ENCODE measurements at places on chromosomes 6 and 20.

DNA sequence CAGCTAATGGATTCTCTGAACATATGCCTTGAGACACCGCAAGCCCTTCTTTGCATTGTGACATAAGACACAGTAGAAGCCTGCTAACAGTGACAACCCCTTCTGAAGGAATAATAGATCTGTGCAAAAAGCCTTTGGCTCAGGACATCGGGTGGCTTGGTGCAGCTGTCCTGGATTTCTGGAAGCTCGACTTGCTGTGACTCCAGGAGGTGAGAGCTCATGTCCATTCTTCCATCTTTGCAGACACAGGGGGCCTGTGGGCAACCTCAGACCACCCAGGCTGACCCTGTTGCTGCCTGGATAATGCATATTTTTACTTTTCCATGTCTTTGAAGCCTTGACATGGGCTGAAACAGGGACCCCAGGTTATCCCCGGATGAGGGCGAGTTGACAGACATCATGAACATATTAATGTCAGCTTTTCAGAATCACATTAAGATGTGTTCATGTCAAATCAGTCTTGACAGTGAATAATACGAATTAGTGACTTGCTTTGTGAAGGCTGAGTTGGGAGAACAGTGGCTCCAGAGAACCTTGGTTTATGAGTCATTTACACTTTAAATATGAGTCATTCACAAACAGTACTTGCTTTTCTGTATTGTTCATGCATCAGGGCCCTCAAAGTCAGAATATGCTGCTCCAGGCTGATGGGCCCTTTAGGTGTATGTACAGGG lies 66.8 kb upstream of the IYD start:
- no peak for DNase-seq

DNA sequence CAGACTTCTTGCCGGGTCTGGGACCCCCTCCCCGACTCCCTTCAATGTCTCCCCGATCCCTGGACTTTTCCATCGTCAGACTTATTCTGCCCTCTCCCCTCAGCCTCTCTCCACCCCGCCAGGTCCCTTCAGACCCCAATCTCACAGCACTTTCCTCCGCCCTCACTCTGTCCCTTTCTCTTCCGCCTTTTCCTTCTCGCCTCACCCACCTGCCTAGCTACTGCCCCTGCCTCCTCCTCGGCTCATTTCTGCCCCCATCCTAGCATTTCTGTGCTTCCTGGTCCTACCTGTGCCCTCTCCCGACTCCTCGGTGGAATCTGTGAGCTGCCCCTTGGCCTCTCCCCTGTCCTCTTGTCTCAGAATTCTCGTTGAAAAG lies 616 bp downstream of the CHMP4B start:
- DNase-seq = no peak

- no peak for DNase-seq
Observed at GRCh38 chr6:155985660-155986138, 530.1 kb upstream of the NOX3 start.

GRCh38 chr6:31558631-31559500 lies 11.5 kb downstream of the NFKBIL1 start:
- DNase-seq = peak; percentile 21

GRCh38 chr20:13231031-13231752 lies 10.1 kb downstream of the ISM1 start:
- no peak for DNase-seq

- no peak for DNase-seq
Observed at GRCh38 chr6:132675002-132675401, 16.0 kb upstream of the TAAR1 start.

DNA sequence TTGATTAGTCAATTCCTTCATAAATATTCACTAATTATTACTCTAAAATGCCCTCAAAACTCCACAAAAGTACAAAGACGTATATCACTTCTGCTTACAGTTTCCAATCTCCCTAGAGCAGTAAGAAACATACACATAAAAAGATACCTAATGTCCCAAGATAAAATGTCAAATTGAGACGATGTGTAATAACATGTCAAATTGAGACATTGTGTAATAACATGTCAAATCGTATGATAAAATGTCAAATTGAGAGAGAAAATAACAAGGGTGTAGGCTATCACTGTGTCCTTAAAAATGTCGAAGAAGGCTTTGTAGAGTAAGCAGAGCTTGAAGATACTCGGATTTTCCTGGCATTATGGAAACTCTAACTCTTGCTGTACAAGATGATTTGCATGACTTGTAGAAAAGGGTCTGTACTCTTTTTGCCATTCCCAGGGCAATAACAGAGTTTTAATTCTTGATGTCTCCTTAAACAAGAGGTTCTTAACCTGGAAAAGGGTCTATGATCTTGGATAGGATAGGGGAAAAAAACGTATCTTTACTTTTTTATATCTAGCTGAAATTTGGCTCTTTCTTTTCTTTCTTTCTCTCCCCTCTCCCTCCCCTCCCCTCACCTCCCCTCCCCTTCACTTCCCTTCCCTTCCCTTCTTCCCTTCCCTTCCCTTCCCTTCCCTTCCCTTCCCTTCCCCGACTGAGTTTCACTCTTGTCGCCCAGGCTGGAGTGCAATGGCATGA lies 67.7 kb upstream of the ADGRG6 start:
- no peak for DNase-seq

DNA sequence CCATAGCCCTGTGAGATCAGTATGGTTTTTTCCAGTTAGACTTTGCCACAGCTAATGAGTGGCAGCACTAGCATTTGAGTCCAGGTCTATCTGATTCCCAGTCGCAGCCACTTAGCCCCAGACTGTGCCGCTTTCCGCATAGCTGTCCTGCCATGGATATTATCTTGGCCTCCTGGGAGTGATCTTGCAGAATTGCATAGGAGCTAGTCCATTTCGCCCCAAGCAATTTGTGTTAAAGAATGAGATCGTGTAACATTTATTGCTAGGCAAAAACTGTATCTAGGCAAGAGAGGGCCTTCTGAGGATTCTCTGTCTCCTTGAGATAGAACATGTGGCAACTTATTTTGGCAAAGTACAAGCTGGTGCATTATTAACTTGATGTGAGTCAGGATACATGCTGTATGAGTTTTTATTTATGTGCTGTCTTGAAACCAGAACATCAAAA lies 74.2 kb downstream of the EZR start:
- DNase-seq = no peak

GRCh38 chr20:4027590-4028265 lies 12.4 kb upstream of the RNF24 start:
- DNase-seq = no peak

DNA sequence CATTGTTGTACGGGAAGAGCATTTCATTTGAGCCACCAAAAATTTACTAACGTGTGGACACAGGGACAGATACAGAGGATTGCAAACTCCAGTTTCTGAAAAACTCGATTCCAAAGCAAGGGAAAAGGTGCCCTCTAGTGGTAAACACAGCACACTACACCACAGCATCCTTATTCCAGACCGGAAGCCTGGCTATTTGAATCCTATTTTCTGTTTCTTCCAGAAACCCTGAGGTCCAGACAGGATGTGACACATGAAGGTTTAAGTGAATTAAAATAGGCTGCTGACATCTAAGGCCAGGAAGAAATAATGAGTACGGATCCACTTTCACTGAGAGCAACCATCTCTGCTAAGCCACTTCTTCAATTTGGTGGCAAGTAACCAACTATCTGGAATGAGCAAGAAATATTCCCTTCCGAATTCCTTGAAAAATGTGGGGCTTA lies 31.8 kb upstream of the GMPR start:
- DNase-seq = no peak

GRCh38 chr6:42194056-42194455 lies 700 bp downstream of the GUCA1B start:
- no peak for DNase-seq

GRCh38 chr6:106347219-106347618 lies 13.3 kb upstream of the CRYBG1 start:
- DNase-seq = no peak

DNA sequence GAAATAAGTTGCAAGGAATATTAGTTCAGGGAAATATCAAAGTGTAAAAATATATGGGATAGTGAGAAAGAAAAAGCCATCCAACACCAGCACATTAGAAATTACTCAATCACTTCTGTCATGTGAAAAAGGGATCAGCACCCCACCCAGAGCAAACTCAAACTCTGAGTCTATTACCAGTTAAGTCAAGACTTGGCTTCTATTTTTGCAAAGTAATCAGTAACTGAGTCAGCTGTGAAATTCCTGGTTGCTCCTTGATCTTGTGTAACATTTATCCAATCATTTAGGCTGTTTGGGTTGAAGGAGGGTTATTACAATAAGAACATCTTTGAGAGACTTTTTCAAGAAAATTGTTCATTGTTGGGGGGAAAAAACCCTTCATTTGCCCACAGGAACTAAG lies 51.2 kb downstream of the SLC22A23 start:
- DNase-seq = no peak

GRCh38 chr6:117393045-117393444 lies 32.7 kb downstream of the ROS1 start:
- DNase-seq = no peak

GRCh38 chr6:4262526-4262925 lies 127.2 kb upstream of the ECI2 start:
- DNase-seq = no peak

- DNase-seq = no peak
Observed at GRCh38 chr6:1987640-1988039, 257.8 kb downstream of the GMDS start.

- DNase-seq = no peak
Observed at GRCh38 chr20:1757606-1758512, 100.3 kb upstream of the SIRPG start.

GRCh38 chr6:54198134-54198533 lies 86.9 kb downstream of the MLIP start:
- DNase-seq = no peak

DNA sequence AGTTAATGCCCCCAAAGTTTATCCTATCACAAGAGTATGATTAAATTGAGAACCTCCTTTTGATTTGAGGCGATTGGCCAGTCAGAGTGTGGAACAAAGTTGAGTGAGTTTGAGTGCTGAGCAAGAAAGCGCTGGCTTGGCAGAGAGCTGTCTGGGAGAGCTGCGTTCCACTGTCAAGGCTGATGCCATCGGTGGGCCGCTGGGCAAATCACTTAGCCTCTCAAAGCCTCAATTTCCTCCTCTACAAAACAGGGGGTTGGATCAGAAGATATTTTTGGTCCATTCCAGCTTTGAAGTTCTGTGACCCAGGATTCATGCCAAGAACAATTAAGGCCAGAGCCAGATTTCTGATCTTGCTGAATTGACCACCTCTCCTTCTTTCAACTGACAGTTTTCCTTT lies 60.2 kb downstream of the TMEM242 start:
- DNase-seq = no peak

DNA sequence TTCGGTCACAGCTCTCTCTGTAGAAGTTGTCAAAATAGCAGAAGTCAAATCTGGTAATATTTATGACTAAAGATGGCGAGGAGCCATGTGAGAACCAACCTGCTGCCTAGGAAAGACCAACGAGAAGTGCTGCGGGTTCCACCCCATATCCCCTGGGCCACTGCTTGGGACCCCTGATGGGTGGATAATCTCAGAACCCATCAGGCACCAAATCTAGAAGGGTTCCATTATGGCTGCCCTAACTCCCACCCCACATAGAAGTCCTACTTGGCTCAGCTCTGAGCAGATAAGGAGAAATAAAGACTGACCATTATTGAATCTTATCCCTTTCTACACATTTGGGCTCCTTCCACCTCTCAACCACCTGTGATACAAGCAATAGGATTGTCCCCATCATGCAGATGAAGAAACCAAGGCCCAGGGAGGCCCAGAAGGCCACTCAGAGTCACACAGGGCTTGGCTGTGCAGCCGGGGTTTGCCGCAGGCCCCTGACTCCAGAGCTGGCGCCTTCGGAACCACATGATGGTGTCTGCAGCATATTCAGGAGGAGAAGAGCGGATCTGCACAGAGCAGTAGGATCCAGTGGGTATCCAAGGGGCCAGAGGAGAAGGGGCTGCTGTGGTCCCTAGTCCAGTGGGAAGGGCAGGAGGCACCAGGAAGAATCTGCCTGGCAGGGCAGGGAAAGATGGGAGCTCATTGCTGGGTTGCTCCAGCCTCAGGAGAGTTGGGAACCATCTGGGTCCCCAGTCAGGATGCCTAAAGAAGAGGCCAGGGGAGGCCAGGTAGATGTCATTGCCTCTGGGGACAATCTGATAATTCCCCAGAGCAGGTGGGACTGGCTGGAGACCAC lies 9.6 kb upstream of the PCMTD2 start:
- DNase-seq = no peak

- DNase-seq = no peak
Observed at GRCh38 chr6:7087491-7087979, 20.2 kb upstream of the RREB1 start.

DNA sequence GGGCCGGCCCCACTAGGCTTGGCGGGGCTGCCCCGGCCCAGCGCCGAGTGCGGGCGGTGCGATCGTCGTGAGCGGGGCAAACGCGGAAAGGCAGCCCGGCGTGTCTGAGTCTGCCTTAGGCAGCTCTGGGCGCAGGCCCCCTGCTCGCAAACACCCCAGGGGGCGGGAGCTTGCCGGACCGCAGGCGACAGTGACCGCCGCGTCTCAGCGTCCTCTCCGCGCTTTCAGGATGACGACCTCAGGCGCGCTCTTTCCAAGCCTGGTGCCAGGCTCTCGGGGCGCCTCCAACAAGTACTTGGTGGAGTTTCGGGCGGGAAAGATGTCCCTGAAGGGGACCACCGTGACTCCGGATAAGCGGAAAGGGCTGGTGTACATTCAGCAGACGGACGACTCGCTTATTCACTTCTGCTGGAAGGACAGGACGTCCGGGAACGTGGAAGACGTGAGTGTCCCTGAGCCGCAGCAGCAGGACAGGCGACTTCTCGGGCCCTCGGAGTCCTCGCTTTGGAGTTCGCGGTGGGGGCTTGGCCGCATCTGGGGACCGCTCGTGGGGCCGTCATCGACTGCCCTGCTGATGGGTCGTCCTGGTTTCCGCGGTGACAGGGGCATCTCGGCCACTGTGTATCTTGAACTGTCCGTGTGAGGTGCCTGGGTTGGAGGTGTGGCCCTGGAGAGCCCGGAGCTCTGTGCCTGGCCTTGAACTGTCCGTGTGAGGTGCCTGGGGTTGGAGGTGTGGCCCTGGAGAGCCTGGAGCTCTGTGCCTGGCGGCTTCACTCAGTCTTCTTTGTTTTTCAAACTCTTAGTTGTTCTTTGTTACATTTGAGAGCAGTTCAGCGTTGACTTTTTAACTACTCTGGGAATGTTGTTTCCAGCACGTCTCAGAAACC lies 786 bp downstream of the ADRM1 start:
- no peak for DNase-seq

DNA sequence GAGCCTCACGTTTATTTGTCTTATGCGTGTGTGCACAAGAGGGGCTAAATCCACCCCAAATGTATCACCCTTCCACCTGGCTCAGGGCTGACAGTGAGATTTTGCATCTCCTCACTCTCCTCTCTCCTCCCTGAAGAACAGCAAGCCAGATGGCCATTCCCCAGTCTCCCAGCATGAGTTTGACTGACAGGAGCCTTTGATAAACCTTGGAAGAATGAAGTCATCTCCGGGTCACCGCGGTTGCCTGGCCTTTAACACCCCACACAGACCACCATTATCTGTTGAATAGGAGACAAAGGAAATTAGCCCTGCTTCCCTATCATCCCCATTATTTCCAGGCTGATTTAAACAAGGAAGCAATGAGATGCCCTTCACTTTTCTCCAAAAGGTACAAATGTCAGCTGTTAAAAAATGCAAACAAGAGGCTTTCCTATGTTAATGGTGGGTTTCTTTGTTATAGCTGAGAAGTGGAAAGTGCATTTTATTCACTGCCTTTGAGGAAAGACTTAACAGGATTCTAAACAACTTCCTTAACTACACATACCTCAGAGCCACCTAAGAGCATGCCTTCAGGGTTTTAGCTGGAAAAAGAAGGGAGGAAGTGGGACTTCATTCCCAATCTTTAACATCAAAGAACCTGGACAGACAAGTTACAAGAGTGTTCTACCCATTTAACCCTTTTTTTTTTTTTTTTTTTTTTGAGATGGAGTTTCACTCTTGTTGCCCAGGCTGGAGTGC lies 524.8 kb upstream of the ID4 start:
- DNase-seq = no peak

GRCh38 chr20:63442100-63442493 lies 30.4 kb downstream of the KCNQ2 start:
- DNase-seq = peak; percentile 28

Measured in effector CD8-positive, alpha-beta T cell (primary cell).